Naive thymus-derived CD4-positive, alpha-beta T cell (primary cell): ENCODE measurements at places on chromosomes 6 and 20.

DNA sequence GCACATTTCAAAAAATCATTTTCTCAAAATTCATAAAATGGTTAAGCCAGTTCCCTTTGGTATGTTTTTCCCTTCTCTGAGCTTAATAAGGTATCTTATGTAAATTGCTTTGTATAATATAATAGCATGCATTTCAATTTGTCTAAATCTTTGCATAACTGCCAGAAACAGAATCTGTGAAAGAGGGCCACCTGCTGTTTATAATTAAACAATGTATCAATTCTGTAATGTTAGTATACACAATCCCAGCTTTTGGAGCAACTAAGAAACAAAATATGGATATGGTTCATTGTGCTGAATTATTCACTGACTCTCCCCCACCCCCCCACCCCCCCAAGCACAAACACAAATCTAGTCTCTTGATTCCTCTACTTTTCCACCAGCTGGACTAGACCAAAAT, 54.8 kb downstream of the GPX5 start:
- no peak for DNase-seq

DNA sequence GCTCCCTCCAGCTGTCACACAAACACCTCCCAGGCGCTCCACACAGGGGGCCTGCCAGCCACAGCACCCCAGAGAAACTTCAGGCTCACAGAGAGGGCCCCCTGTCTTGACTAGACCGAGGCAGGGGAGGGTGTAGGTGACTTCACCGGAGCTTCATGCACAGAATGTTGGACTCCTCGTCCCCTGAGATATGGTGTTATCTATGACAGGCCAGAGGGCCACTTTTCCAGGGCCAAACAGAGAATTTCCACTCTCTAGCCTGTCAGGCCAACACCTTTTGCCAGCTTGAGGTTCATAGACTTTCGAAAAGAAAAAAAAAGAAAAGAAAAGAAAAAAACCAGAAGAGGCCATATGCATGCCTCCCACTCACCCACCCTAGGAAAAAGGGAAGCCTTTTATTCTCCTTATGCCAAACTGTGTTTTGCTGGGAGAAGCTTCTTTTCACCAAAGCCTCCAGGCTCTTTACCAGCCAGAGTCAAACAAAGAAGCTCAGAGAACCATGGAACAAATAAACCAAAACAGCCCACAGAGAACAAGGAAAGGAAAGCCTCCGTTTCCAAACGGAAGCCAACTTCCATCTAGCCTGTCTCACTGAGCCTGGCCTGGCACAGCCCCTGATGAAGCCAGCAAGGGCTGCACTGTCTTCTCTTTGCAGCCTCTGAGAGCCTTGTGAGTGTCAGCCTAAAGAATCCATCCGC, 313.2 kb upstream of the JARID2 start:
- no peak for DNase-seq

DNA sequence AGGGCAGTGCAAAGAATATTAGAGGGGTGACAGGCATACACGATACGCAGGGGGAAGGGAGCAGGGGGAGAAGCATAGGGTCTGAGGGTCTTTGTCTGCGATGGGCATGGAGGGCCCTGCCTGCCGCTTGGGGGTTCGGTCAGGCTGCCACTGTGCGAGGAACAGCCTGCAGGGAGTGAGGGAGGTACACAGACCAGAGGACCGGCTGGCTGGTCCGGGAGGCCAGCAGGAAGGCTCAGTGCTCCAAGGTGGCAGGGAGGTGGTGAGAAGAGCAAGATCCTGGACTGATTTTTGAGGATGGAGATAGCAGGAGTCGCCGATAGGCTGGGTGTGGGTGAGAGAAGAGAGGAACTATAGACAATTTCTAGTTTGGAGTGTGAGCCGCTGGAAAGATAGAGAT, 338.4 kb downstream of the ZFAND3 start:
- no peak for DNase-seq

- DNase-seq, result no peak
Measured at GRCh38 chr6:141028791-141029280, 1103.9 kb upstream of the GJE1 start.

DNA sequence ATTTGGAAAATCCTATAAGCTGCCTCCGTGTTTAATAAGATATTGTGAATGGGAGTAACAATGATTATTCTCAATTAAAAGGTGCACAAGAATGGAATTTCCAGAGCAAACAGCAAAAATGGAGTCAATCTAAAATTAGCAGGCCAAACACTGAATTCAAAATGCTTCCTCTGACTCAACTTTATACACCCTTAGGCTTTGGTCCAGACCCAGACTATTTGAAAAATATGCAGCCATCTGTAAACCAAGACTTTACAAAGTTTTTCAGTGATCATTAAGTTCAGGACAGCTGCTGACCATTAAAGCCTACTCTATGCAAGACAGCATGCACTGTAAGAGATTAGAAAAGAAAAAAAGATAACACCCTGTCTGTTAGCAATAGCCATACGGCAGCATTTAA, 39.4 kb upstream of the CCN6 start:
- DNase-seq, result no peak

GRCh38 chr20:52242237-52243230, 51.0 kb upstream of the ZFP64 start:
- peak; percentile 26 for DNase-seq

GRCh38 chr6:41689171-41690008, 46.0 kb downstream of the TFEB start:
- no peak for DNase-seq

DNA sequence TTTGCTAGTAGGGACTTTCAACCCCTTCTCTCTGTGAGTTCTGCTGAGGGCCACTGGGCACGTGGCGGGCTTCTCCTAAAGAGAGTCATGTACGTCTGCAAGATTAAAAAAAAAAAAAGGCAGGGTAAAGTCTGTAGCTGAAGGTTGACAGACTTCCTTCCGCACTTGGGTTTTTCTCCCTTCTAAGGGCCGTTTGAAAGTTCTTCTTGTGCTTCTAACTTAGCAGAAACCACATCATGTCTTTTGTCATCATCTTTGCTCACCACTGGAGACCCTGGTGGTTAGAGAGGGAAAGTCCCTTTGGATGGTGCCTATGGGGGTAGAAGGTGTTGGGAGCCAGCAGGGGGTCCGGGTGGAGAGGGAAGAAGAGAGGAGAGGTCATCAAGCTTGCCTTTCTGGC, 31.4 kb downstream of the PRDM1 start:
- DNase-seq, result peak; percentile 45
